Posterior cingulate gyrus (tissue), 11 donors: ENCODE measurements at places on chromosomes 6 and 20.

- DNase-seq: no peak
Observed at GRCh38 chr6:157800420-157801237, 22.4 kb upstream of the SNX9 start.

DNA sequence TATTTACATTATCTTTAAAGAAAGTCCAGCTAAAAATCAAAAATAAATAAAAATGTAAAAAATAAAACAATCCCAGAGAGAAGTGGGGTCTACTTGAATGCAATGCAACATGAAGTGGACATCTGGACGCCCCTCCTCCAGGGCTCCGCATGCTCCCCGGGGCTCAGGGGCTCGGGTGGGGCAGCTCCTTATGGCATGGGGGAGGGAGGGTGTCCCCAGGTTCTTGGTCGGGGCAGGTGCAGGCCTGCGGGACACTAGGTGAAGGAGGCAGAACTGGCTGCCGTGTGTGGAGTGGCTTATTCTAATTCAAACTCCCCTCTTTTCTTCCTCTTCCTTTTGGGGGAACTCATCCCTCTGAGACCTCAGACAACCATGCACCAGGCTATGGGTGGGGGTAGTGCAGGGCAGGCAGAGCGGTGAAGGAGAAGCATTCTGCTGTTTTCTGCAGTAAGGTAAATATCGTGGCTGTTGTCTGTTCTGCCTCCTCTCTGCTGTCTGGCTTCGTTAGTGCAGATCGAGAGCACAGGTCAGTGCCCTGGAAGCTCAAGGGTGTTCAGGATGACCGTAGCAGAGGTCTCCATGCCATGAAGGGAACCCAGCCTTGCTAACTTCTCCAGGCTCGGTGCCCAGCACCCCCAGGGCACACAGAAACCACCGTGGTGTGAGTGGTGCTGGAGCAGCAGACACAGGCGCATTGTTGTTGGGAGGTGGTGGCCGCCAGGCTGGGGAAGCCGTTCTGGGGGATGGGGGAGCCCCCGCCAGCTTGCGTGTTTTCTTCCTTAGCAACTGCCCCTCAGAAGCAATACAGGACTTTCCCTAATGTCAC lies 82.6 kb downstream of the TTLL2 start:
- no peak for DNase-seq

DNA sequence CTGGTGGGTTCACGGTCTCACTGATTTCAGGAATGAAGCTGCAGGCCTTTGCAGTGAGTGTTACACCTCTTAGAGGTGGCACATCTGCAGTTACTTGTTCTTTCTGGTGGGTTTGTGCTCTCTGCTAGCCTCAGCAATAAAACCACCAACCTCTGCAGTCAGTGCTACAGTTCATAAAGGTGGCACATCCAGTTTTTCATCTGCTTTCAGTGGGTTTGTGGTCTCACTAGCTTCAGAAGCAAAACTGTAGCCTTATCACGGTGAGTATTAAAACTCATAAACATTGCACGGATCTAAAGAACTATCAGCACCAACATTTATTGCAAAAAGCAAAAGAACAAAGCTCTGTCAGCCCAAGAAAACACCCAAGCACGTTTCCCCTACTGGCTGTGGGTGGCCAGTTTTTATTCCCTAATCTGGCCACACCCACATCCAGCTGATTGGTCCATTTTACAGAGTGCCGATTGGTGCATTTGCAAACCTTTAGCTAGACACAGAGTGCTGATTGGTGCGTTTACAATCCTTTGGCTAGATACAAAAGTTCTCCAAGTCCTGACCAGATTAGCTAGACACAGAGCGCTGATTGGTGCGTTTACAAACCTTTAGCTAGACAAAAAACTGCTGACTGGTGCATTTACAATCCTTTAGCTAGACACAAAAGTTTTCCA lies 3.4 kb upstream of the TMEM14C start:
- no peak for DNase-seq

- no peak for DNase-seq
Observed at GRCh38 chr20:7231303-7231702, 463.8 kb downstream of the BMP2 start.

DNA sequence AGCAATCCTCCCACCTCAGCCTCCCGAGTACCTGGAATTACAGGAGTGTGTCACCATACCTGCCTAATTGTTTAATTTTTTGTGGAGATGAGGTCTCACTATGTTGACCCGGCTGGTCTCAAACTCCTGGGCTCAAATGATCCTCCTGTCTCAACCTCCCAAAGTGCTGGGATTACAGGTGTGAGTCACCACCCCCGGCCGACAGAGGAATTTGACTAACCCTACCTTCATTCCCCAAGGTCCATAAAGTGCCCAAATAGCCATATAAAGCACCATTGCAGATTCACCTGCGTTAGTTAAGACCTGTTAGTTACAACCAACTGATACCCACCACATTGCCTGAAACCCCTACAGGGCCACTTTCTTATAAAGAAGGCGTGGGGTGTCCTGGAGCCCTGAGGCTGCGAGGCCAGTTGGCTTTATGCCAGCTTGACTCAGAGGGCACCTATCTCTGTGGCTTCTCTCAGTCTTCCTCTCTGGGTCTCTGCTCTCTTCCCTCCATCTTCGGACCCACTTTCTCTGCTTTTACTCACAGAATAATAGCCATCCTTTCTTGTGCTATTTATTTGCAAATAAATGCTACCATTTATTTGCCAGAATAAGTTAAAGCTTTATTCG lies 65.6 kb downstream of the SLC2A10 start:
- DNase-seq: no peak

DNA sequence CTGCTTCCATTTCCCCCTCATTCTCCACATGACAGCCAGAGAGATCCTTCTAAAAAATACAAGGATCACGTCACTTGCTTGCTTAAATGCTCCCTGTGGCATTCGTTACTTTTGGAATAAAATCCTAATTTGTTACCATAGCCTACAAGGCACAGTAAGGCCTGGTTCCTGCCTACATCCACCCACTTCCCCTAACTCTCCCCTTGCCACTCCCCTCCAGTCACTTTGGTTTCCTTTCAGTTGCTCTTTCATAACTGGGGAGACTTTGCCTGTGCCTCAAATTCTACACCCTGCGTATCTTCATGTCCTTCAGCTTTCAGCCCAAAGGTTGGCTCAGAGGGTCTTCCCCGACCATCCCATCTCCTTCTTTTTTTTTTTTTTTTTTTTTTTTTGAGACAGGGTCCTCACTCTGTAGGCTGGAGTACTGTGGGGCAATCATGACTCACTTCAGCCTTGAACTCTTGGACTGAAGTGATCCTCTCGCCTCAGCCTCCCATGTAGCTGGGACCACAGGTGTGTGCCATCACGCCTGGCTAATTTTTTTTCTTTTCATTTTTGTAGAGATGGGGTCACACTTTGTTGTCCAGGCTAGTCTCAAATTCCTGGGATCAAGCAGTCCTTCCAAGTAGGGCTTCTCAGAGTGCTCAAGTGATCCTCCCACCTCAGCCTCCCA lies 12.5 kb downstream of the ID1 start:
- no peak for DNase-seq

DNA sequence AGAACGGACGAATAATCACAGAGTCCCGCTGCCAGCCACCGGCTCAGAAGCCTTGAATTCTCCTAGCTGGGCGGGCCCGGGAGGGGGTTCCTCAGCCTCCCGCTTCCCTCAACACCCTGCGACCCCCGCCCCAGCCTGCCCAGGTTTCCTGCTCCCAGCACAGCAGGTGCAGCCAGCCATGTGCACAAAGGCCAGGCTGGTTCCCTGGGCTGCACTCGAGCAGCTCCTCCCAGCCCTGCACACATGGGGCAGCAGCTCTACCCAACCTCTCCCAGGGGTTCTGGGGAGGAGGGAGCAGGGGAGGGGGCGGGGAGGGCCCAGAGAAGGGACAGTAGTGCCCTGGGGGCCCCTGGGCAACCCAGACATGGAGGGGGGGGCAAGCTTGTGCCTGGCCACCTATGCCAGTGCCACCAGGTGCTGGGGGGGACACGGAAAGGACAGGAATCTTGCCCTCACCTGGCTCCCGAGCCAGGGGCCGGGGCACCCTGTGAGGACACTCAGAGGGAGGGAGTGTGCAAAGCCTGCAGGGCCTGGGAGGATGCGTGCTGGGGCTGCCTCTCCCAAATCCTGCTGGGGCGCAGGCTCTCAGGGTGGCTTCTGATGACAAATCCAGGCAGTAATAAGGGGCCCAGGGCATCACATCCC lies 1.2 kb upstream of the NTSR1 start:
- DNase-seq: no peak

- no peak for DNase-seq
Observed at GRCh38 chr6:112356994-112357393, 9.9 kb downstream of the RFPL4B start.

DNA sequence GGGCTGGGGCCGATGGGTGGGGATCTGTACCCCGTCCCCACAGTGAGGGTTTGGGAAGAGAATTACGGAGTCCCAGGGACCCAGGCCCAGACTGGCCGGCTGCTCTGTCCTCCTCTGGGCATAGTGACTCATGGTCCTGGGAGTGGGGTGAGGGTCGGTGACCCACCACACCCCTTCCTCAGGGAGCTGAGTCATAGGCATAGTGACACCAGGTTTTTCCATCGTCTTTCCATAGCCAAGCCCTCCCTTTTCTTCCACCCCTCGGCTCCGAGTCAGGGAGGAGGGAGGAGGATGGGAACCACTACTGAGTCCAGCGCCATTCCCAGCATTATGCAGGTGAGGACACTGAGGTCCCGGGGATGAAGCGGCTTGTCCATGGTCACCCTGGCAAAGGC lies 8.9 kb downstream of the CYP21A2 start:
- DNase-seq: no peak

DNA sequence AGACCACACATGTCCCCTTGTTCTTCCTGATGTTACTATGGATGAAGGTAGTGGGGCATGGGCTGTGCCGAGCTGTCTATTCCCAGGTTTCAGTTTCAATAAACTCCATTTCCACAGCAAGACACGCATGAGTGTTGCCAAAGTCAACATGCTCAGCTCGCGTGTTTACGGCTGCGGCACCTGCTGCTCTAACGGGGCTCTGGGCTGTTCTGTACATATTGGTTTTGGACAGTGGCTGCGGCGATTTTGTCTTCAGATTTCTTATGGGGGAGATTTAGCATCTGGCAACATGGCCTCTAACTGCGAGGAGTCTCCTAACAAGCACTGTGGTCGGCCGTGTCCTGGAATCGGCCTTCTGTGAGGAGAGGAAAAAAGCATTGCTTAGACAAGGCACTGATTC lies 58.6 kb downstream of the TMEM242 start:
- no peak for DNase-seq

- DNase-seq: no peak
Observed at GRCh38 chr6:24667378-24667803, 514 bp downstream of the ACOT13 start.
